ENCODE measurements at places on chromosomes 7 and 10. TPM values are rescaled to one million over a fixed set of nuclear protein-coding genes. Genes with fewer than 3 reads are reported as not detected.

ENKUR gene
- polyA plus RNA-seq = 0.16 TPM

LRRN3 gene
- polyA plus RNA-seq = 21.2 TPM

NAT16 gene
- polyA plus RNA-seq = not detected

ZNF503 gene
- 40.7 TPM for polyA plus RNA-seq

CTNNA3 gene
- 0.09 TPM for polyA plus RNA-seq

TMEM273 gene
- 5.8 TPM for polyA plus RNA-seq

GJD4 gene
- not detected for polyA plus RNA-seq

LDB3 gene
- polyA plus RNA-seq = 2.7 TPM

LRMDA gene
- polyA plus RNA-seq = 43.0 TPM

CLEC2L gene
- not detected for polyA plus RNA-seq

C10orf105 gene
- polyA plus RNA-seq = 0.08 TPM

TFPI2 gene
- polyA plus RNA-seq = 27.4 TPM

SVIL gene
- 12.5 TPM for polyA plus RNA-seq

RFC2 gene
- polyA plus RNA-seq = 9.3 TPM

SLC26A5 gene
- 0.20 TPM for polyA plus RNA-seq

SEMA3E gene
- polyA plus RNA-seq = 0.13 TPM

LRIT1 gene
- polyA plus RNA-seq = not detected

POLR2J3 gene
- polyA plus RNA-seq = 47.0 TPM

CCL24 gene
- polyA plus RNA-seq = not detected

CFAP43 gene
- polyA plus RNA-seq = 4.2 TPM

PPP1R3C gene
- polyA plus RNA-seq = 13.7 TPM

DCLRE1A gene
- 4.4 TPM for polyA plus RNA-seq

PRSS37 gene
- not detected for polyA plus RNA-seq

RAMP3 gene
- polyA plus RNA-seq = 57.7 TPM

CTAGE8 gene
- not detected for polyA plus RNA-seq

KMT2C gene
- 6.9 TPM for polyA plus RNA-seq

NPSR1 gene
- polyA plus RNA-seq = not detected

SH2B2 gene
- polyA plus RNA-seq = 4.7 TPM

TCAF2 gene
- 1.8 TPM for polyA plus RNA-seq

KLLN gene
- polyA plus RNA-seq = 0.48 TPM

GLRX3 gene
- polyA plus RNA-seq = 51.6 TPM

PLEKHS1 gene
- polyA plus RNA-seq = 0.13 TPM

GSDME gene
- 5.7 TPM for polyA plus RNA-seq

TWIST1 gene
- 1.9 TPM for polyA plus RNA-seq

KNDC1 gene
- polyA plus RNA-seq = 53.2 TPM

PAPSS2 gene
- polyA plus RNA-seq = 55.0 TPM

AOC1 gene
- polyA plus RNA-seq = not detected

TBL2 gene
- 15.3 TPM for polyA plus RNA-seq

AKR1C4 gene
- 0.20 TPM for polyA plus RNA-seq

MNX1 gene
- polyA plus RNA-seq = not detected

SYT15B gene
- not detected for polyA plus RNA-seq

Data from adrenal gland (tissue), 19 donors.